ENCODE measurements at places on chromosomes 13 and 19.

DNA sequence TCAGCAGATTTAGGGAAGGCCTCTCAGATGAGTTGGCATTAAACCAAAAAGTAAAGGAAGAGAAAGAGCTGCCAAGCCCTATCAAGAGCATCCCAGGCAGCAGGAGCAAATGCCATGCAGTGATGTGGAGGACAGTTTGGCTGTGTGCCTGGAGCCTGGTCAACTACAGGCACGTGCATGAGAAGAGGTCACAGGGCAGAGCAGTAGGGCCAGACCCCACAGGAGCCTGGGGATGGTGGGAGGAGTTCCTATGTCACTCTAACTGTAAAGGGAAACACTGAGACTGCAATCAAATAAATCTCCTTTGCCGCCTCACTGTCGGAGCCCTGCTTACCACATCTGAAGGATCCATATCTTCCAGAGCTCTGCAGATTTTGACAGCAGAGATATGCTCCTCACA is 240.5 kb downstream of the ENOX1 start:
- DNase-seq = no peak

GRCh38 chr13:48403151-48403631 is 9.7 kb downstream of the LPAR6 start:
- DNase-seq = no peak

DNA sequence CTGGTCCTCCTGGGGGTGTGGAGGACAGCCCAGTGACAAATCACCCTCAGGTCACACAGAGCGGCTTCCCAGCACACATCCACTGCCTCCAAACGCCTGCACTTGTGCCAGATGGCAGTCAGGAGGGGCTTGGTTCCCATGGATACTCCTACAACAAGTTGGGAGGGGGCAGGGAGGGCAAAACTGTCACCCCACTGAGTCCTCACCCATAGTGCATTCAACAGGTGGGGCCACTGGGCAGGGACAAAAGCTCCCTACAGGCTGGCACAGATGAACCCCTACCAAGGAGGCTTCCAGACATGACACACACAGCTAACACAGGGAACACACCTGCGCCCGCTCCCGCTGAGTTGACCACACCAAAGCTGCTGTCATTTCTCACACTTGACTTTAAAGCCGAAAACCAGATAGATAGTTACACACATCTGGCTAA is 120.5 kb downstream of the STK24 start:
- DNase-seq = no peak

DNA sequence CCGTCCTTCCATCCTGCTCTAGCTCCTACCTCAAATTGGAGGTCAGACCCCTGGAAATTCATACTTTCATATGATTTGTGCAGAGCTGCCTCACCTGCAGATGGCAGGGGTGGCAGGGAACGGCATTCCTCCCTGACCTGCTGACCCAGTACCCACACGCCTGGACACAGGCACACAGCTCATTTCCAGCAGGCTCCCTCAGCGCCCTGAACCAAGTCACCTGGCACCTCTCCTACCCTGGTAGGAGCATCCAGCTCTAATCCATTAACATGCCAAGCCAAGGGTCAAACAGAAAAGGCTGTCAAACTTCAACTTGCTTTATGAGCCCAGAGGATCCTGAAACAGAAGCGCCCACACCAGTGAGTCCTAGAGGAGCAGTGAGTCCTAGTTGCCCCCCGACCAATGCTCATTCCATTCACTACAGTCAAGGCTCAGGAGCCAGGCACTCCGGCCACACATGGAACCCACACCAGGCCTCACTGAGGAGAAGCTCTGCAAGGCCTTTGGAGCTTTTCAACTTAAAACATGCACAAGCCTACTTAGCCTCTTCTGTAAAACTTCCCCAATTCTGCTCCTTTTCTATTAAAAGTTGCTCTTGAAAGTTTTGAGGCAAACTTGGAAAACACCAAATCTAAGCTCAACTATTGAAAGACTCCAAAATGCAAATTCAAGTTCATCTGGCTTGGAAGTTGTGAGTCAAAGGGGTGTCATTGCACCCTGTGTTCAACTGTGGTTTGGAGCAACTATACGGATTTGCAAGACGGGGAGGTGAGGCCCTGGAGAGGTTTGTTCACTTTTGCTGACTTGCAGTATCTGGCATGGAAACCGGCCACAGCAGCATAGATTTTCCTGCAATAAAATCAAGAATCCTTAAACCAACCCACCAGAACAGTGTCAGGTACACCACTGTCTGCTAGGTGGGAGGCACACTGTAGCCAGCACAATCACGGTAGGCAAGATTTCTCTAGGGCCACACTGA is 96.7 kb downstream of the CRYL1 start:
- DNase-seq = no peak

DNA sequence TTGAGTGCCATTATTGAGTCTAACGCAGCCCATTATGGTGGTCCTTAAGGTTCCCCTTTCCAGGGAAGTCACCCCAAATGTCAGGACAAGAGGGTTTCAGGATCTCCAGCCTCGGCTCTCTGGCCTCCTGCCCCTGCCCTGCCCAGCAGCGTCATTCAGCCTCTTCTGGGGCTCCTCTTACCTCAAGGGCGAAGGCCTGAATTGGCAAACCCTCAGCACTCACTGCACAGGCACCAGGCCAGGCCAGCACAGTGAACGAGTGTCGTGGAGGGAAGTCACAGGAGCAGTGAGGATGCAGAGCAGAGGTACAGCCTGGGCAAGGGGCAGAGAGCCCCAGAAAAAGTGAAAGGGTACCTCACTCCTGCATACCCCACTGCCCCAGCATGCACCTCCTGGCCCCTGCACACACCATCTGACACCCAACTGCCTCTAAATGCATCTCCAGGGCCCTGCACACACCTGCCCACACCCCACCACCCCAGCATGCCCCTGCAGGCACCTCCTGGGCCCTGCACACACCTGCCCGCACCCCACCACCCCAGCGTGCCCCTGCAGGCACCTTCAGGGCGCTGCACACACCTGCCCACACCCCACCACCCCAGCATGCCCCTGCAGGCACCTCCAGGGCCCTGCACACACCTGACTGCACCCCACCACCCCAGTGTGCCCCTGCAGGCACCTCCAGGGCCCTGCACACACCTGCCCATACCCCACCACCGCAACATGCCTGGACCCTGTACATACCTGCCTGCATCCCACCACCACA is 19.8 kb downstream of the SLC25A42 start:
- DNase-seq = no peak

GRCh38 chr13:52394586-52394985 is 11.4 kb downstream of the THSD1 start:
- DNase-seq = no peak

GRCh38 chr13:78078168-78078567 is 159.5 kb upstream of the EDNRB start:
- no peak for DNase-seq

DNA sequence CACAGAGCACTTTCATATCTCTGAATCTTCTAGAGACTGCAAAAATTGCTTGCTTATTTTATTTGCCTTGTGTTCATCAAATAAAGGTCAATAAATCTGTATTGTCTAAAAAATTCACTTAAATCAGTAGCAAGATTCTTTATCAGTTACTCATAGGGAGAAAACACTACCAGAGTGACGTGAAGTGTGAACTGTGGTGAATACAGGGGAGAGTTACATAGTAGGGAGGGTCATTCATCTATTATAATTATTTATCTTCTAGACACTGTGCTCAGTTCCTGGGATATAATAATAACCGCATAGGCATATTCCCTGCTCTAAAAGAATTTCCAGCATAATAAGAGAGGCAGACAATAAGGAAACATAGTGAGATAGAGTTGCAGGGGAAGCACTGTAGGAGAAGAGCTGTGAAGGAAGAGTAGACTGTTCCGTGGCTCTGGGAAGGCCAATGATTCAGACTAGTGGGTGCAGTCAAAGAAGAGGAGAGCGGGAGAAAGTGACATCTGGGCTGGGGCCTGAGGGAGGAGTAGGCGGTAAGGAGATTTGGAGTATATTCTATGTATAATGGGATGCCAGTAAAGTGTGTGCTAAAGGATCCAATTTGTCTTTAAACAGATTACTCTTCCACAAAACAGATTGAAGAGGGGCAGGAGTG is 84.0 kb upstream of the TDRD3 start:
- DNase-seq = no peak

DNA sequence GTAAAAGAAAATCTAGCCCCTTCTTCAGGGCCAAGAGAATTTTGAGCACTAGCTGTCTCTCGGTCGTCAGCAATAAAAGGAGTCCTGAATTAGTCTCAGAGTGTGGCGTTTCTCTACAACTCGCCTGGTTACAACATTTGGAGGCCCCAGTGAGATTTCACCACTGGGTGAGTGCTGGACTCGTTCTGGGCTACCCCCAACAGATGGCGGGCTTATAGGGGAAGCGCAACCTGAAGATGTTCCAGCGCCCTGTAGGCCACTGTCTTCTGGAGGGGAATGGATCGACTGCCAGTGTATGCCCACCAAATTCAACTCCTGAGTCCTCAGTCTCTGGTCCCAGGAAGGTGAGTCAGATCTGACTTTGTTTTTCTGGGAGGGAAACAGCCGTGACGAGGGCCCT is 11.7 kb upstream of the ZNF181 start:
- no peak for DNase-seq

GRCh38 chr13:32947411-32948276 is 68.6 kb upstream of the KL start:
- DNase-seq = no peak

GRCh38 chr19:7823686-7824301 is 6.2 kb upstream of the EVI5L start:
- no peak for DNase-seq

DNA sequence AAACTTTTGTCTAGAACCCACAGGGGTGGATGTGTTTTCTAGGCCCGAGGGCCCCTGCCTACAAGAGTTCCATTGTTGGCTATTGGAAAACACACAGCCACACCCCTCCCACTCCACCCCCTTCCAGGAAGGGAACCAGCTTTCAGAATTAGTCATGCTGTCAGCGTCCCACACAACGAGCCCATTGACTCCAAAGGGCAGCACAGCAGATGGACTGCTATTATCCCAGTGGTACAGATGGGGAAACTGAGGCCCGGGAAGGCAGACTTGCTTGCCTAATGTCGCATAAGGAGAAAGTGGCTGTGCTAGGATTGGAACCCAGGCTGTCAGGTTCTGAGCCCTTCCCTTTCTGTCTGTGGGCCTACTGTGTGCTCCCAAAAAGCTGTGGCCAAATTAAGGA is 8.1 kb upstream of the FXYD3 start:
- no peak for DNase-seq

GRCh38 chr13:49499889-49500660 is 4.3 kb downstream of the PHF11 start:
- DNase-seq = no peak

GRCh38 chr19:27673986-27674385 is 1539.0 kb downstream of the UQCRFS1 start:
- no peak for DNase-seq

GRCh38 chr13:47256618-47257017 is 359.8 kb upstream of the HTR2A start:
- DNase-seq = no peak

GRCh38 chr13:51303063-51303552 is 36.4 kb upstream of the SERPINE3 start:
- no peak for DNase-seq

DNA sequence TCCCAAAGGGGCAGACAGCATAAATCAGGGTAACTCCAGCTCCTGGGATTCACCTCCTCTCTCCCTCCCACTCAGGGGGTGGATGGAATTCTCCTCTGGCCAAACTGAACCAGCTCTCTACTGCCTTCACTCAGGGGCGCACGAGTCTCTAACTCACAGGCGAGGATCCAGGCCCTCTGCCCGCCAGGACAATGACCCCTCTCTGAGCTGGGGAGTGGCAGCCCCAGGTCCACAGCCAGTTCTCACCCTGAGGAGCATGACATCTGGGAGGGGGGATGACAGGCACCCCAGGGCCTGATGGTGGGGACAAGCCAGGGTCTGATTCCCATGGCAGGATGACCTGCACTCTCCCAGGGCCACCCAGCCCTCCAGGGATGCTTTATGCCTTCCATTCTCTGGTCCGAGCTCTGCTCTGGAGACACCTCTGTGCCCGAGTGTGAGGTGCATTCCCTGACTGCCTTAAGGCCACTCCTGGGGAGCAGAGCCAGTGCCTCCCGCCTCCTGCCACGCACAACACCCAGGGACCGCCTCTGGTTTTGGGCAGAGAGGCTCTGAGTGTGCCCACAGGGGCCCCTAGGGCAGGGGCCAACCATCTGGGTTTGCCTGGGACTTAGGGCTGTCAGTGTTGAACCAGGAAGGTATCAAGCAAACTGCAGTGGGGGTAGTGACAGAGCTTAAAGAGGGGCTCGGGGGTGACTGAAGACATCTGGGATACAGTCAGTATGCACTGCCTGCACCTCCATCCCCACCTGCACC is 66.2 kb downstream of the GNG7 start:
- DNase-seq = no peak

GRCh38 chr13:49021953-49022352 is 46.2 kb downstream of the FNDC3A start:
- no peak for DNase-seq

GRCh38 chr13:26412263-26412662 is 145.2 kb upstream of the WASF3 start:
- DNase-seq = no peak

DNA sequence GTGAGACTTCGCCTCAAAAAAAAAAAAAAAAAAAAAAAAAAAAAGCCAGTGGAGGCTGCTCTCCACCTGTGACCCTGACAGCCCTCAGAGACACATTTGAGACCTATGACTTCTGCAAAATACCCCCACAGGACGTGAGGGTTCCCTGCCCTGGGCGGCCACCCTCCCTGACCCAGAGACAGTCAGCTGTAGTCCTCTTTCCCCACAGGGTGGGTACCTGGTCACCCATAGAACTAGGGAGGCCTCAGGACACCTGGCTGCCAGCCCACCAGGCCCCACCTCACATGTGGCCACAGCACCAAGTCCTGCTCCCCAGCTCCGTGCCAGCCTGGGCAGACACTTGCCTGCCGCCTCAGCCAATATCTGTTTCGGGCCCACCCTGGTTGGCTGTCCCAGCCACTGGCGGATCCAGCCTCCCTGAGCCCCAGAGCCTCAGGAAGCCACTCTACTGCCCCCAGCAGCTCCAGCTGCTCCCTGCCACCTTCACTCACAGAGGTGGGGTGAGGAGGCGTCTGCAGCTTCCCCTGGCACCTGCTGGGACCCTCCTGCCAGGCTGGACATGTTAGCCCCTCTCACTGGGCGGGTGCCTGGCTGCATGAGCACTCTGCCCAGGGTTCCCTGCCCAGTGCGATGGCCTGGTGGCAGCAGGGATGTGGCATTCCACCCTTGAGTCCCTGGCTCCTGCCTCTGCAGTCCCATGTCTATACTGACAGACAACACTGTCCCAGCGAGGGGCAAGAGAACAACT is 6.9 kb downstream of the MKNK2 start:
- DNase-seq = no peak

- DNase-seq = no peak
These were observed 13.5 kb downstream of the SNRNP70 start for GRCh38 chr19:49098795-49099194.

DNA sequence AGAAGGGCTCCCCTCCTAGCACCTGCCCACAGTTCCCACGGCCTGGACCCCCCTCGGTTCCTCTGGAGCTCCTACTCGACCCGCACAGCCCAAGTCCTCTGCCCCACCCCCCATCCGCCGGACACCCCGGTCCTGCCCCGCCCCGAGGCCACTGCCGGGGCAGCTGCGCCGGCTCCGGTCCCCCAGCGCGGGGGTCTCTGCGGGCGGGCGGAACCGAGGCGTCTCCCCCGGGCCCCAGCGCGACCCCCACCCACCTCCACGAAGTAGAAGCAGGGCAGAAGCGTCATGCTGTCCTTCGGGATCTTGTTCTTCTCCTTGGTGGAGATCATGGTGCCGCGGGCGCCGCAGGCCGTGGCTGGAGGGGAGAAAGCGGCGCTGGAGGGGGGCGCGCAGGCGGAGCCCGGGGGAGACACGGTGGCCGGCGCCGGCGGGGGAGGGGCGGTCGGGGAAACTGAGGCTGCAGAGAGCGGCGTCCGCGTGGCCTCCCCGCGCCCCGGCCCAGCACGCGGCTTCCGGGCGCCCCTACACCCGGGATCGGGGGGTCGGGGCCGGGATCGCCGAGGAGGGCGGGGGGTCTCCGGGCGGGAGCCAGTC is 427 bp downstream of the PLPPR3 start:
- DNase-seq = no peak

Measured in esophagus squamous epithelium (tissue), 5 donors.